ENCODE measurements at places on chromosomes 1 and 21. TPM values are rescaled to one million over a fixed set of nuclear protein-coding genes. Genes with fewer than 3 reads are reported as not detected.

DNA sequence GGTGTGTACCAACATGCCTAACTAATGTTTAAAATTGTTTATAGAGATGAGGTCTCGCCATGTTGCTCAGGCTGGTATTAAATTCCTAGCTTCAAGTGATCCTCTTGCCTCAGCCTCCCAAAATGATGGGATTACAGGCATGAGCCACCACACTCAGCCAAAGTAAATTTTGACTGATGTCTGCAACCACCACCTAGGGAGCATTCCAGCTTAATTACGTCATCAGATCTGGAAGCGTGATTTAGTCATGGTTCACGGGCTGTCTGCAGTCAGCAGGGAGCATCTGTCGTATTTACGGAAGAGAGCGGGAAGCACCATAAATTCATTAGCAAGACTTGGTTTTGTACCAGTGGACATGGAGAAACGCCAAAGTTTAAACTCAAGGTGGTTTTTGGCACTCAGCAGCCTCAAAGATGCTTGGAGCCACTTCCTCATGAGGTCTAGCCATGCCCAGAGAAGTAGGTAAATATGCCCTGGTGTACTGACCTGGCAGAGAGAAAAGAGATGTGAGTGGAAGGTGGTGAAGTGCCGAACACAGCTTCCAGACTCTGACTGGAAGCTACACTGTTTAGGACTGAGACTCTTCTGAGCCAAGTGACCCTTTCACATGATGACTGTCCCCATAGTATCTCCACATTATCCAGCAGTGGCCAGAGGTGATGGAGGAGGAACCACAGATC is 60.8 kb upstream of the SLC35F3 start:
- DNase-seq, result no peak

The ZNF326 gene
- 4.9 TPM for total RNA-seq

DNA sequence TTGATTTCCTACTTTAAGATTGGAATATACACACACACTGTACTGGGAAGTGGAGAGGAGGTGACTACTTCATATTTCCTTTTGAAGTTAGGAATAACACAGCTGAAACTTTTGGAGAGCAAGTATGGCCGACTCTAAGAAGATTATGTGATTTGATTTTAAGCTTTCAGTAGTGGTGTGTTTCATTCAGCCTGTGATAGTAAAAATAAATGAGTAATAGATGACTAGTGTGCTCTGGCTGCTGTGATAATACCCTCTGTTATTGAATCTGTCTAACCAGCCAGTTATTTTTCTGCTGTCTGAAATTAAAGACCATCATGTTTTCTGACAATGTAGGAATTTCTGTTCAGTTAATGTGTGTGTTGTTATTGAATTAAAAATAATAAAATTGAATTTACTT is 48.3 kb downstream of the CTTNBP2NL start:
- no peak for DNase-seq

GRCh38 chr1:172394141-172394751 is 26.2 kb upstream of the C1orf105 start:
- peak; percentile 20 for DNase-seq

DNA sequence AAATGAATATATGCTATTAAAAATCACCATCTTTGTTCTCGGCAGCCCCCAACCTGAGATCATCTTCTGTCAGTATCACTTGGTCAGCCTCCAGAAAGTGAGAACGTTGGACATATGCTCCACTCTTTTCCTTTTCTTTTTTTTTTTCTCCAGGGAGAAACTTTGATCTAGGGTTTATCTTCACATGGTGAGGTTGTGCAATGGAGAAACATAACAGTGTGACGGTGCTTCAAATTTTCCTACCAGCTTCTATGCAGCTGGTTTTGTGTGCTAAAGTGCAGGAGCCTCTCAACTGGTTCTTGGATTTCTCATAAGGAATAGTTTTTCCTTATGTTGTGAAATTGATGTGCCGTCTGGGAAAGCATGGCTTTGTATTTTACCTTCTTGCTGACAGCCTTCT is 1202.9 kb downstream of the NCAM2 start:
- no peak for DNase-seq

DNA sequence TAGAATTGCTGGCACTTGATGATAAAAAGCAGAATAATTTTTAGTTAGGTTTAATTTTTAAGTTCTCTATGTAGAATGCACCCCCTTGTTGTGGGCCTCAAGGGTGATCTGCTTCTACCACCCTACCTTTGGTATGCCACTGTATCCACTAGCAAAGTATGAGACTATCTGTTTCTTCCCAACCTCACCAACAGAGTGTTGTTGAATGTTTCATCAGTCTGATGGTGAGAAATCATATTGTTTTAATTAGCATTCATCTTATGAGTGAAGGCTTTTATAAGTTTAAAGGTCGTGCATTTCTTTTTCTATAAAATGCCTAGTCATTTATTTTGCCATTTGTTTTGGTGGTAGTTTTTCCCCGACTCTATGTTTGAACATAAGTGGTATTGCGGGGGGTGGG is 141.0 kb downstream of the MAGI3 start:
- no peak for DNase-seq

- DNase-seq, result no peak
Measured at GRCh38 chr1:8966606-8967005, 20.9 kb downstream of the CA6 start.

- DNase-seq, result no peak
Measured at GRCh38 chr21:46189959-46190490, 5.8 kb upstream of the SPATC1L start.

The LRRC53 gene
- total RNA-seq, result not detected

DNA sequence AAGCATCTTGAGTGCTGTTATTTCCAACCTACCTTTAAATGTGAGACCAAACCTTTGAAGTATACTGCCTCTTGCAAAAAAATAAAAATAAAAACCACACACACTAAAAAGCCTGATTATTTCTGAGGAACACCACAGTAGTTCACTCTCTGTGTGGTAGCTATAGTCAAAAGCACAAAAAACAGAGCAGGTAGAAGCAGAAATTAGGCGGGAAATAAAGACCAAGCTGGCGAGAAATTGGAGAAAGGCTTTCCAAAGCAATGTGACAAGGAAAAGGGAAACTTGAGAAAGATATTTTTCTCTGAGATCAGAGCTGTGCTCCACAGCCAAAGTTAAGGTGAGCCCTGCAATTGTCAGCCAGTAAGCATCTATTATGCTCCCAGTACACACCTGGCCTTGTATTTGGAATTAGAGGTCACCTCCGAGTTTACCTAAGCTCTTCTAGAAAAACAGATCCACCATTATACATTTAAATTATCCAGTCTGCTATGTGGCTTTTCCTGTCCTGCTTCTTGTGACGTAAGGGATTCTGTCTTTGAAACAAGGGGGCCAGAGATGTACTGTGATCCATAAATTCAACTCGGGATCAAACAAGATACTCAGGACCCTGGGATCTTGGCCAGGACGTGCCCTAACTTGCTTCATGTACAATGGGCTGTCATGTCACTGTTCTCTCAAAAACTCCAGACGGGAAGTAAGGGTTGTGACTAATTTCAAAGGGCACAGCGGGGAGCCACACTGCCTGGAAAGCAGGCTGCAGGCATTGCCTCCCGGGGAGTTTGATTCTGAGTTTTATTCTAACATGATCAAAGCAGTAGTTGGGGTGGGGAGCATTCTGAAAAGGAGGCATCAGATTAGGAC is 39.8 kb upstream of the RAB4A start:
- DNase-seq, result no peak

DNA sequence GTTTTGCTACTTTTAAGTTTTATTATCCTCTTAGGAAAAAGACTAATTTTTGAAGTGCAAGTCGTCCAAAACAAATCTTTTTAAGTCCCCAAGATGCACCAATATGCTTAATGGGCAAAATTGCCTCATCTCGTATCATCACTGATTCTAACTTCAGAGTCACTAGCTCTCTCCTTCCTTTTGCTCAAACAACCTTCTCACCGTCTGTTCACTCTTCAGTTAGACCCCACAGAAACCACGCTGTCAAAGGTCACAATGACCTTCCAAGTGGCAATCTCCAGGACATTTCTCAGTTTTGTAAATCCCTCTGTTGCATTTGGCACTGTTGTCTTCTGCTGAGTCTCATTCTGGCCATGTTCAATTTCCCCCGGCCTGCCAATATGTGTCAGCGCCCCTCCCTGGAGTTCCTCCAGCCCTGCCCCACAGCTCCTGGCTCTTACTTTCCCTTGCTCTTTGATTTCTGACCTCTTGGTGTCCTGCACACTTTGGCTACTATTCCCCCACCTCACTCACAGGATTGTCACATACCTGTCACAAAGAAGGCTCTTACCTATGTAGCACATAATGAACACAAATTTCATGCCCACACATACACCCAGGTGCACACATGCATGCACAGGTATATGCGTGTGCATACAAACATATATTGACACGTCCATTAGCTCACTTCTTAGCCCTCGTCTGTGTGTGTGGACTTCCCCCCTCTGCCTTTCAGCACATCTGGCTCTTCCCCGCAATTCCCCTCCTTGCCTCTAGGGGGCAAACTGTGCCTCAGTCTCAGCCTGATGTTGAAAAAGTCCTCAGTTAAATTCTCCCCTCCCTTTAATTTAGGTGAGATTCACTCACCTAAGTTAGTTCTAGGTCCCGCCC is 354.0 kb upstream of the DUSP10 start:
- peak; percentile 31 for DNase-seq

The UMODL1 gene
- total RNA-seq, result 0.19 TPM

- no peak for DNase-seq
Measured at GRCh38 chr1:205541161-205541886, 36.9 kb downstream of the CDK18 start.

The MR1 gene
- 4.5 TPM for total RNA-seq

- peak; percentile 78 for DNase-seq
Measured at GRCh38 chr1:206864939-206865671, at the start of gene IL20. TSS of gene IL20 (plus strand) at chr1:206865623. CDS start at chr1:206865853, 230 bp downstream.

The SLC45A1 gene
- 0.79 TPM for total RNA-seq

- peak; percentile 45 for DNase-seq
Measured at GRCh38 chr1:186212568-186213224, 162.4 kb downstream of the TPR start.

The LCE1E gene
- total RNA-seq, result not detected

GRCh38 chr21:31855180-31855579 is 17.6 kb upstream of the HUNK start:
- DNase-seq, result no peak

- DNase-seq, result no peak
Measured at GRCh38 chr1:63920154-63921117, 146.6 kb downstream of the ROR1 start.

GRCh38 chr1:50111503-50111902 is 2.8 kb downstream of the ELAVL4 start:
- DNase-seq, result no peak

- DNase-seq, result no peak
Measured at GRCh38 chr1:58227604-58228003, 318.9 kb downstream of the OMA1 start.

- no peak for DNase-seq
Measured at GRCh38 chr1:160371346-160371631, 4.4 kb downstream of the NHLH1 start.

GRCh38 chr1:234262007-234262753 is 111.1 kb upstream of the COA6 start:
- no peak for DNase-seq

DNA sequence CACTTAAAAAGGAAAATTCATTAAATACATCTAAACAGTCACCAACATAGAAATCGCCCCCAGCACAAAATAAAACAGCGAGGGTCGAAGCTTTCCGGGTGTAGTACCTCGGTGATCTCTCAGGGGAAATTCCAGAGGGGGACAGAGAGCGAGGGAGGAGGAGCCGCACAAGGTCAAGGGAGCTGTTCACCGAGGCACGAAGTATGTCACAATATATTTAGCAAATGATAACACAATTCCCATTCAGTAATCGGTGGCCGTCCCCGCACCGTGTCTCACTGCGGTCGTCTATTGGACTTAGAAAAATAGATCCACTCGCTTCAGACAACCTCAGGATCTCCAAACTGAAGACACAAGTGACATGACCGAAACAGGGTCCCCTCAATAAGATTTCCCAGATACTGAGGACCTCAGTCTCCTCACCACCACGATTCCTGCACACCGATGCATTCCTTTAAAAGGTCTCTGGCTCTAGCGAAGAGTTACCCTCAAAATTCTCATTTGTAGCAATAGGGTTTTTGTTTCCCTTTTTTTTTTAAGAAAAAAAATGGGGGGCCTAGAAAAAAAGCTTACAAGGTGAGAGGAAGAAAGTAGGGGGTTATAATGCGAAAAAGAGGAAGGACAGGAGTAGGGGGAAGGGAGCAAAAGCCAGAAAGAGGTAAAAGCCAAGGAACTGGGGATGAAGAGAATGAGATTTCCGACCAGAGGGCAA is 1.1 kb downstream of the LPGAT1 start:
- DNase-seq, result peak; percentile 14

The SV2A gene
- total RNA-seq, result 0.43 TPM

The KCNJ9 gene
- not detected for total RNA-seq

The ATP1A2 gene
- total RNA-seq, result 115 TPM

GRCh38 chr1:150180474-150180873 is 30.8 kb downstream of the PLEKHO1 start:
- DNase-seq, result no peak

The BCAR3 gene
- total RNA-seq, result 21.4 TPM

- no peak for DNase-seq
Measured at GRCh38 chr1:52054496-52055065, 410 bp downstream of the TXNDC12 start.
